Progenitor cell of endocrine pancreas (in vitro differentiated cells): ENCODE measurements at places on chromosomes 1 and 21.

DNA sequence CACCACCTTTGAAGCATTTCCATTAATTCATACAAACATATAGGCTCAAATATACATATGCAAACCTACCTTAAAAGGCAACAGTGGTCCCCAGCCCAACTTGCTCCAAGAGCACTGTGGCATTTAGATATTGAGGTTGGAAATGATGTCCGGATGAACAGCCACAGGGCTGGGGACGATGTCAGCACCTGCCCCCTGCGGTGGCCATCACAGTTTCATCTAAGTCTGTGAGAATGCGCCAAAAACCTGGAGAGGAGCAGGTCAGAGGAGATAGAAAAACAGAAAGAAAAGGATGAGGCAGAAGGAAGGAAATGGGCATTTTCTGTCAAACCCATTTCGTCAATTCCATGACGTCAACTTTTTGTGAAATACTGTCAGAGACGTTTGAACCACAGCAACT lies 67.4 kb downstream of the TIAM1 start:
- DNase-seq = no peak

- DNase-seq = no peak
Measured at GRCh38 chr21:42666023-42666747, 12.8 kb downstream of the PDE9A start.

DNA sequence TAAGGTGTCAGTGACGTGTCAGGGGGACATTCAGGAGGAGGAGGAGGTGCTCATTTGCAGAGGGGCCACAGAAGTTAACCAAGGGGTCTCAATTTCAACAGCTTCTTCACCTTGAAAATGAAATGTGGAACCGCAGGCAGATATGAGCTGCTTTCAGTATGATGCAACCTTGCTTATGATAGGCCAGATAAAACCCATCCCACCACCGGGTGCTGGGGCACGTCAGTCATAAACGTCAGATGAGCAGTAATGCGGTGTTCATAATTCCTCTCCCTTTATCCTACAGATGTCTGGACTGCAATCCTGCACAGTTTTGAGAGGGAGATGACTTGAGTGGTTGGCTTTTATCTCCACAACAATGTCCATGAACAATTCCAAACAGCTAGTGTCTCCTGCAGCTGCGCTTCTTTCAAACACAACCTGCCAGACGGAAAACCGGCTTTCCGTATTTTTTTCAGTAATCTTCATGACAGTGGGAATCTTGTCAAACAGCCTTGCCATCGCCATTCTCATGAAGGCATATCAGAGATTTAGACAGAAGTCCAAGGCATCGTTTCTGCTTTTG lies 1.7 kb downstream of the PTGFR start:
- DNase-seq = no peak

- DNase-seq = no peak
Measured at GRCh38 chr1:182257369-182258063, 134.1 kb downstream of the GLUL start.

DNA sequence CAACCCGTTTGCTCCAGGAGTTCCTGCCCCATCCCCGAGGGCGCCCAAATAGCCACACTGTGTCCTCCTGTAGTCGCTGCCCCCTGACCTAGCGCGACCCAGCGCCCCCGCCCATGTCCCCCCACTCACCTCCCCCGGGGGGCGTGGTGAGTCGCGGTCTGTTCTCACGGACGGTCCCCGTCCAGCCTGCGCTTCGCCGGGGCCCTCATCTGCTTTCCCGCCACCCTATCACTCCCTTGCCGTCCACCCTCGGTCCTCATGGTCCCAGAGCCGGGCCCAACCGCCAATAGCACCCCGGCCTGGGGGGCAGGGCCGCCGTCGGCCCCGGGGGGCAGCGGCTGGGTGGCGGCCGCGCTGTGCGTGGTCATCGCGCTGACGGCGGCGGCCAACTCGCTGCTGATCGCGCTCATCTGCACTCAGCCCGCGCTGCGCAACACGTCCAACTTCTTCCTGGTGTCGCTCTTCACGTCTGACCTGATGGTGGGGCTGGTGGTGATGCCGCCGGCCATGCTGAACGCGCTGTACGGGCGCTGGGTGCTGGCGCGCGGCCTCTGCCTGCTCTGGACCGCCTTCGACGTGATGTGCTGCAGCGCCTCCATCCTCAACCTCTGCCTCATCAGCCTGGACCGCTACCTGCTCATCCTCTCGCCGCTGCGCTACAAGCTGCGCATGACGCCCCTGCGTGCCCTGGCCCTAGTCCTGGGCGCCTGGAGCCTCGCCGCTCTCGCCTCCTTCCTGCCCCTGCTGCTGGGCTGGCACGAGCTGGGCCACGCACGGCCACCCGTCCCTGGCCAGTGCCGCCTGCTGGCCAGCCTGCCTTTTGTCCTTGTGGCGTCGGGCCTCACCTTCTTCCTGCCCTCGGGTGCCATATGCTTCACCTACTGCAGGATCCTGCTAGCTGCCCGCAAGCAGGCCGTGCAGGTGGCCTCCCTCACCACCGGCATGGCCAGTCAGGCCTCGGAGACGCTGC lies 1.1 kb downstream of the HTR6 start:
- no peak for DNase-seq

DNA sequence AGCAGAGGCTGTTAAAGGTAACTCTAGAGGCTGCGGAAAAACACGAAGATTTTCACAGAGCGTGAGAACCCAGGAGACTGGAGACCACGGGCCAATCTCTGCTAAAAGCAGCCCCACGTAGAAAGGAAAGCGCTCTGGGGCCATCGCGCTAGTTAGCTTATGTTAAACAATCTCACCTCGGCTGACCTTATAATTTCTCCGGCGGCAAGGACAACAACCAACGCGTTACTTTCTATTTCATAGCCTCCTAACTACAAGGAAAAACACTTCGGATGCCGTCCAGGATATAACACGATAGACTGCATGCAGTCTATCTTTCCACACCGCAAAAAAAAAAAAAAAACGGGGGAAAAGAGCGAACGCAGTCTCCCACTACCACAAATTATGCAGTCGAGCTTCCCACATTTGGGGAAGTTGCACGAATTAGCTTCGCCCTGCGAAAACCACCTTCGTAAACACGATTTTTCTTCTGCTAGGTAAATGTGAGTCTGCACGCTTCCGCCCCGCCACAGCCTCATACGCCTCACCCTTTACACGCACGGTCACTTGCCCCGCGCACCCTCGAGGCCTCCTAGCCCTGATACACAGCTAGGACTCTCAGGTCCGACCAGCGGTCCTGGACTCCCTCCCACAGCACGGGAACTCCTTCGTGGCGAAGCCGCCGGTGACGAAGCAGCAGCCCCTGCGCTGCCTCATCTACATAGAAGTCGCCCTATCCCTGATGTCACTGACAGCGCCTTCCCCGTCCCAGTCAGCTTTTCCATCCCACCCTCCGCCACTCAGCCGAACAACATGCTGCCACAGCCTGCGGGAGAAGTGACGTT lies 87.8 kb downstream of the PRKAB2 start:
- peak; percentile 50 for DNase-seq

DNA sequence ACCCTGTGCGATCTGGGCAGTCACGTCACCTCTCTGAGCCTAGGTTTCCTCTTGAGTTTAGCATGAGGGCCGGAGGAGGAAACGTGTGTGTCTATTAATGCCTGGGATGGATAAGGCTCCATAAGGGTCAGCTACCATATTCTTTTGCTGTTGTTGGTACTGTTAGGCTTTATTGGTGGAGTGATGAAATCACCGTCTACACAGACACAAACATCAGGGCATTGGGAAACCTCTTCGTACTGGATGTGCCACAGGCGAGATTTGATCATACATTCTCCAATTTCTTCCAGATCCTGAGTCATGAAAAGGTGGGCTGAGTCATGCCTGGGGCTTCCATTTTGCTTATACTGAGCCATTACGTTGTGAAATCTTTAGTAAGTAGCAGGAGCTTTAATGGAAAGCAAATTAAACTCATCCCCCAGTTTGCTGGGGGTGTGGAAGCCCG lies 24.9 kb upstream of the GRHL3 start:
- DNase-seq = no peak

DNA sequence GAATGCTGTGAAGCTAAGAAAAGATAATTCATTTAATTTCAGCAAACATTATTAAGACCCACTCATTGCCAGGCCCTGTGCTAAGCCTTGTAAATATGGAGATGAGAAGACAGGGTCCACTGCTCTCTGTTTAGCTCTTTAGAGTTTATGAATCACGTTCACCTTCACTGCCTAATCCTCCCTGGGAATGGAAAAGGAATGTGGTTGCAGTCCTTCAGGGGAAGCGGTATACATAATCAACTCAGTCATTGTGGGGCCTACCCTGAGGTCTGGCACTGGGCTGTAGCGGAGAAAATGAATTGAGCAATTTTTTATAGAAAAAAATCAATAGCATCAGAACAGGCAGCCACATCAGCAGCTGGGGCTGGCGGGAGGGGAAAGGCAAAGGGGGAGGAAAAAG lies 412.1 kb upstream of the NFIA start:
- no peak for DNase-seq

DNA sequence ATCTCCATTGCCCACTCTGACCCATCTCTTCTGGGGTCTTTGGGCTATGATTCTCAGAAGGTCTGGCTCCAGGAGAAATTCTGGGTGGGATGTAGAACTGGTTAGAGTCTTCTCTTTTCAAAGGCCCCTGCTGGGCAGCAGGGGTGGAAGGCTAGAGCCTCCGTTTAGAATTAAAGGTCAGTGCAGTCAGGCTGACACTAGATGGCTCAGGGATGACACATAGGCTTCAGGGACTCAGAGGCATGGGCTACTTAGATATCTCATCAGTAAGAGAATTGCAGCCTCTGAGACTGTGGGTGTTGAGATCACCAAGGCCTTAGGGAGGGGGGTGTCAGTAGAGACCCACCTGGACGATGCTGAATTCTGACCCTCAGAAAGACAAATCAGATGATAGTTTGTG lies 12.6 kb upstream of the PPM1J start:
- DNase-seq = no peak

DNA sequence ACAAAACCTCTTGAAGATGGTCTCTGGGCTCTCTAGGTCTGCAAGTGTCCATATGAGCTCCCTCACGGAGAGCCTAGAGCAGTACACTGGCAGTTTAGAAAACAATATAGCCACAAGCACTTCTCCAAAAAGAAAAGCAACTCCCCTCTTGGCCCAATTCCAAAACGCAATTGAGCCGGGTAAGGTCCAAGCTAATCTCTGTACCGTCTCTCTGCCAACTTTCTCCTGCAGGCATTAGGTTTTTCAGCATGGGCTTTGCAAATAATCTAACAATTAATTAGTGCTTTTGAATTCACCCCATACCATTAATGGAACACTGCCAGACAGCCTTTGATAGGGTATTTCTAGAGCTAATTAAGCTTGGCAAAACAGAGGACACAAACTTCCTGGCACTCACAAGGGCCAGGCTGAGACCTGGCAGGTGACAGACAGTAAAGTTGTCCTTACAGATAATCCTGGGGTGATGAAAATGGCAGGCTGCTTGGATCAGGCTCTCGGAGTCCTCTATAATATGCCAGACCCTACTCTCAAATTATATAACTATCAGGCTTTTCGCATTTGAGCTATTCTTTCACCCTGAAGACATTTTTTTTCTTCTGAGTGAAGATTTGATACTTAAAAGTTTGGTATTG lies 39.8 kb downstream of the TGFBR3 start:
- no peak for DNase-seq

DNA sequence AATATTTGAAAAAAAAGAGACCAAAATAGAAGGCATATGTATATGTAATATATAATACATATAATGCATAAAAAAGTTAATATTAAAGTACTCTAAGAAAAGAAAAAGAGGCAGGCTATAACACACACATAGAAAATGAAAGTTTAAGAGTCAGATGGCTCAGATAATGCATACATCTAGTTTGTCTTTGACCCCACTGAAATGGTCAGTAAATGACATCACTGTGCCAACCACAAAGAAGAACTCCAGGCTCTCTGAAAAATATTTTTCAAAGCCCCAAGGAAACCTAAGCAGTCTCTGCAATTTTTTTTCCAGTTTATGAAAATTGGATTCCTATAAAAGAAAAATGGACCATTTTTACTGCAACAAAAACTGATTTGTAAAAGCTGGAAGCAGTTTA lies 55.4 kb upstream of the SCYL3 start:
- no peak for DNase-seq

- no peak for DNase-seq
Measured at GRCh38 chr21:46477765-46478164, 19.1 kb downstream of the DIP2A start.

GRCh38 chr1:168472223-168472622 lies 71.6 kb downstream of the XCL2 start:
- DNase-seq = no peak

DNA sequence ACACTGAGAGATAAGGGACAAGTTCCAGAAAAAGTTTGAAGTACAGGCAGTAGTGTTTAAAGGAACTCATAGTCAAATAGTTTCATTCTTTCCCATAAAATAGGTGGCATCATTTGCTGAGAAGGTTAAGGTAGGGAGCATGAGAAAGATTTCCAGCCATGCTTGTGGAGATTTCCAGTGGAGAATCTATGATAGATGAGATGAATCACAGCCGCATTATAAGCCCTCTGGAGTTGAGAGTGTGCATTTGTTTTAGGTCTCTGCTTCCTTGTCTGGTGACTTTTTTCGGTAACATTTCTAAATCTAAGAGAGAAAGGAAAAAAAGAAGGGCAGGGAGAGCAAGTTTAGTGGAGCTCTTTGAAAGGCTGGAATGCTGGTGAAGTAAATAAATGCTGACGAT lies 108.7 kb downstream of the DISP1 start:
- DNase-seq = no peak

GRCh38 chr1:93816970-93817678 lies 61.9 kb downstream of the DNTTIP2 start:
- no peak for DNase-seq

- no peak for DNase-seq
Measured at GRCh38 chr1:9061252-9061960, 8.0 kb downstream of the SLC2A5 start.

DNA sequence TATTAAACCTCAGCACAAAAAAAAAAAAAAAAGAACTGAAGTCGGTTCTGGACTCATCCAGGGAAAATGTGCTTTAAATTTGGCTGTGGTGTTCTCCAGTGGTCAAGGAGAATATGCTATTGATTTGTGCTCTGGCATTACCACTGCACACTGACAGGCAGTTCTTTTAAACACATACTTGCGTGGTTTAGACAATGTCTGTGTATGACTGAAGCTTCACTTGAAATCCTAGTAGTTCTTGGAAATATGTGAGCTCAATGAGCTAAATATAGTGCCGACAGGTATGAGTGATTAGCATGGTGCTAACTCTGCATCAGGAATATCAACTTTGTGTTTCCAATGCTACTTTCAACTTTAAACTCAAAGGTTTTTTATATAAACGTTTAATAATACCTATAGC lies 415.6 kb downstream of the SMYD3 start:
- DNase-seq = no peak

GRCh38 chr1:37159102-37159501 lies 124.8 kb upstream of the GRIK3 start:
- no peak for DNase-seq

DNA sequence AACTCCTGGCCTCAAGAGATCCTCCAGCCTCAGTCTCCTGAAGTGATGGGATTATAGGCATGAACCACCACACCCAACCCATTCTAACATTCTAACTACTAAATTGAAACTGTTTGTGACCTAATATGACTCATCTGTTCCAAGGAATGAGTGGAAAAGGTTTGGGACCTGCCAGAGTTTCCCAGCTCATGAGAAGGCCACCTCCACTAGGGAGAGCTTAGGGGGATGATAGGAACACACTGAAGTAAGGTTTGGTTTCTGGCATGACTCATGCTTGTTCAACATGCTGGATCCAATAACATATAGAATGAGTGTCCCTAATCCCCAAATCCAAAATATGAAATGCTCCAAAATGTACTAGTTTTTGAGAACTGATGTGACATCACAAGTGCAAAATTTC lies 18.9 kb upstream of the SCAF4 start:
- no peak for DNase-seq
